ENCODE measurements at places on chromosomes 2 and 18. TPM values are rescaled to one million over a fixed set of nuclear protein-coding genes. Genes with fewer than 3 reads are reported as not detected.

The SPIRE1 gene
- 6.2 TPM for polyA plus RNA-seq

The EVX2 gene
- not detected for polyA plus RNA-seq

The SOCS6 gene
- polyA plus RNA-seq = 5.0 TPM

The MSTN gene
- 1.1 TPM for polyA plus RNA-seq

The CCDC150 gene
- 3.0 TPM for polyA plus RNA-seq

The DSG4 gene
- polyA plus RNA-seq = 0.05 TPM

Data from thymus (tissue), 14 donors.